ENCODE measurements at places on chromosomes 3 and 15. TPM values are rescaled to one million over a fixed set of nuclear protein-coding genes. Genes with fewer than 3 reads are reported as not detected.

DNA sequence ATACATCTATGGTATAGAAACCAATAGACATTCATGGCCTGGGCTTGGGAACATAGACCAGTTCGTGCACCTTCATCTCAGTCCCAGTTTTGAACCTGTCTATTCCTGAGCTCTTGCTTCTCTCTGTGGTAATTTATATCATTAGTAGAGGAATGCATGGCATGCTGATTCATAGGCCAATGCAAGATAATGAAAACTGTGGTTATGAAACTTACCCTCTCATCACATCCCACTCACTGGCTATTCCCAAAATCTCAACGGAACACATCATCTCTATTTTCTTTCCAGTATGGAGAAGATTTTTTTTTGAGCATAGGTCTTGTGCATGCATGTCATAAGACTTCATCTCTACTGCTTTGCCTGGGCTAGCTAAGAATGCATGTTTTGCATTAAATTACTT is 18.7 kb upstream of the P2RY12 start:
- H3K27ac ChIP-seq = no peak overlapping the region
- H3K36me3 ChIP-seq = no peaks in the 10 kb centered on the region
- no peaks in the 10 kb centered on the region for H3K27me3 ChIP-seq
- no peak for DNase-seq
- no peaks in the 10 kb centered on the region for H3K4me1 ChIP-seq

DNA sequence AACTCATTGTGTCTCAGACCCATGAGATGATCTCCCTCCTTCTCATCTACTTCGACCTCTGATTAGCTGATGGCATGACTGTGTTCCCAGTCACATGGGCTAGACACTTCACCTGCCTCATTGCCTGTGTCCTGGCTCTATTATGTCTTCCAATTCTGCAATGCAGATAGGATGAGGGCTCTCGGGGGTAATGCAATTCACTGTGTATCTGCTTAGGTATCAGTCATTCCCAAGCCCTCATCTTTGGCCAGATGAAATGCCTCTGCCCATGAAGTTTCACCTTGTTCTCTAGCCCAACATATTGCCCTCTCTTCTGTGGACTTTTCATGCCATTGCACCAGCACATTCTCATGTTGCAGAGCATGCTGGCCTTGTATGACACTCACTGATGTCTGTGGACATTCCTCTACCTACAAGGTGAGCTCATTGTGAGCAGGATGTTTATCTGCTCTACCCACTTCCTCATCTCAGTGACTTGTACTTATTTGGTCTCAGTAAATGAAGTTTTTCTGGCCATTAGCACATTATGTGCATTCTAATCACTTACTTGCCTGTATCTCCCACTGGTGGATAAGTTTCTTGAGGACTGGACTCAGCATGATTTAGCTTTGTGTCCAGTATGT is 32.3 kb downstream of the MOBP start:
- H3K27ac ChIP-seq = no peak overlapping the region
- H3K4me3 ChIP-seq = no peak overlapping the region
- H3K4me1 ChIP-seq = peaks cover 2% of the 10 kb centered on the region

DNA sequence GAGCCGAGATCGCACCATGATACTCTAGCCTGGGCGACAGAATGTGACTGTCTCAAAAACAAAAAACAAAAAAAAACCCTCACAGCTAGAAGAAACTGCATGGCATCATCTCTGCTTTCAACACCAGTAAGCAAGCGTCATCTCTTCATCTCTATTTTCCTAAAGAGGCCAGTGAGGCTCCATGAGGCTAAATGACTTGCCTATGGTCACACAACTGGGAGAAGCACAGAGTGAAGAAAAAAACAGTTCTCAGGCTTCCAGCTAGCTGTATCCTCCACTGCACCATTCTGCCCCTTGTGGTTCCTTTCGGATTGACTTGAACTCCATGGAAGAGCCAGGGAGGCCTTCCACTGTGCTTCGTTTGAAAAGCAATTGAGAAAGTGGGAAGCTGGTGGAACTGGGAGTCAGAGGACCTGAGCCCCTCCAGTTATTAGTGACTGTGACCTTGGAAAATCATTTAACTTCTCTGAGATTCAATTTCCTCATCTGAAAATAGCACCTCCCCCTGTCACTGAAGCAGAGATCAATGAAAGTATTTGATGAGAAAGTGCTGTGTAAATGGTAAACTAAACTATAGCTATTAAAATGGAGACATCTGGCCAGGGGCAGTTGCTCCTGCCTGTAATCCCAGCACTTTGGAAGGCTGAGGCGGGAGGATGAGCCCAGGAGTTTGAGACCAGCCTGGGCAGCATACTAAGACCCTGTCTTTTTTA is 32.1 kb upstream of the DENND4A start:
- DNase-seq = no peak
- H3K4me3 ChIP-seq = no peak overlapping the region
- no peaks in the 10 kb centered on the region for H3K4me1 ChIP-seq
- no peaks in the 10 kb centered on the region for H3K36me3 ChIP-seq
- no peaks in the 10 kb centered on the region for H3K27me3 ChIP-seq

GRCh38 chr3:158531334-158531733 is 39.7 kb upstream of the MLF1 start:
- no peak for DNase-seq
- no peak overlapping the region for H3K4me3 ChIP-seq
- no peaks in the 10 kb centered on the region for H3K36me3 ChIP-seq
- no peak overlapping the region for H3K27ac ChIP-seq
- no peaks in the 10 kb centered on the region for H3K27me3 ChIP-seq

DNA sequence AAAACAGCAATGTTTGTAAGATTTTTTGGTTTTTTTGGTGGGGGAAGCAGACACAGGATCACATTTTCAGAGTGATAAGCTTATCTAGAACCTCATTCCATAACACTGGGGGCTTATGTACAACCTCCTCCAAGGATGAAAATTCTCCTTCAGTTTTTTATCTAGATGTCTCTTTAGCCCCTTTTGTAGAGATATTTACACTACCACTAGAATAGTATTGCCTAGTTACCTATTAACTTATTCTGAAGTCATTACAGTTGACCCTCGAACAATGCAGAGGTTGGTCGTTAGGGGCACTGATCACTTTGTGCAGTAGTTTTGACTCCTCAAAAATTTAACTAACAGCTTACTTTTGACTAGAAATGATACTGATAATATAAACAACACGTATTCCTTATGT is 32.8 kb downstream of the IFT57 start:
- no peak overlapping the region for H3K27ac ChIP-seq
- H3K27me3 ChIP-seq = no peaks in the 10 kb centered on the region
- DNase-seq = no peak
- no peaks in the 10 kb centered on the region for H3K36me3 ChIP-seq
- H3K4me1 ChIP-seq = no peaks in the 10 kb centered on the region
- H3K4me3 ChIP-seq = no peak overlapping the region

- H3K36me3 ChIP-seq = no peaks in the 10 kb centered on the region
- H3K4me3 ChIP-seq = no peak overlapping the region
- H3K4me1 ChIP-seq = no peaks in the 10 kb centered on the region
- H3K27me3 ChIP-seq = no peaks in the 10 kb centered on the region
Observed at GRCh38 chr3:147958754-147959153, 549.6 kb downstream of the ZIC1 start.

DNA sequence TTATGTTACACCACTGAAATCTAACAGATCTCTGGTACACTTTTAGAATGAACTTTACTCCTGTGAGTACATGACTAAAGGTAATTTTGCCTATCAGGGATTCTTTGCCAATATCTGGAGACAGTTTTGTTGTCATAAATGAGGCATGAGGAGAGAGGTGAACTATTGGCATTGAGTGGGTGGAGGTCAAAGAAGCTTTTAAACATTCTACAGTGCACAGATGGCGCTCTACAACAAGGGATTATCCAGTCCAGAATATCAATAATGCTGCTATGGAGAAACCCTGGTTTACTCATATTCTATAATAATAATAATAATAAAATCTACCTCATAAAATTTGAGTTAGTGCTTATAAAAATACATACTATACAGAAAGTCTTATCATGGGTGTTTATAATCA is 702.3 kb downstream of the SI start:
- H3K27me3 ChIP-seq = no peaks in the 10 kb centered on the region
- no peak overlapping the region for H3K27ac ChIP-seq
- no peak for DNase-seq
- H3K36me3 ChIP-seq = no peaks in the 10 kb centered on the region
- no peaks in the 10 kb centered on the region for H3K4me1 ChIP-seq

GRCh38 chr3:99767291-99767690 is 50.4 kb upstream of the CMSS1 start:
- H3K27ac ChIP-seq = no peak overlapping the region
- peaks cover 2% of the 10 kb centered on the region for H3K36me3 ChIP-seq
- no peak overlapping the region for H3K4me3 ChIP-seq
- no peaks in the 10 kb centered on the region for H3K27me3 ChIP-seq
- no peaks in the 10 kb centered on the region for H3K4me1 ChIP-seq

GRCh38 chr3:166526881-166527280 is 689.7 kb upstream of the BCHE start:
- no peak overlapping the region for H3K4me3 ChIP-seq
- no peak for DNase-seq

Gene SLC12A1
- 0.81 TPM for total RNA-seq

DNA sequence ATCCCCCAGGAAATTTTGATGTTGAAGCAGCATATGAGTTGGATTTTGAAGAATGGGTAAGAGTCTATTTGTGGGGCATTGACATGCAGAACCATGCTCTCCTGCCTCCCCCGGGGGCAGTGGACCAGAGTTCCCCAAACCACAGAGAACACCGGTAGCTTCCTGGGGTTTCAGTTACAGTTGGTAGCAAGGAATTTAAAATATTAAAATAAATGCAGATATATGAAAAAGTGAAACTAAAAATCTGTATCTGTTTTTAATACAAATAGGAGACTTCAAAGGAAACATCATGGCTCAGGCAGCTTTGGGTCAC is 37.4 kb downstream of the SLC9A9 start:
- no peak overlapping the region for H3K4me3 ChIP-seq
- H3K27ac ChIP-seq = no peak overlapping the region
- H3K36me3 ChIP-seq = no peaks in the 10 kb centered on the region
- no peak for DNase-seq
- H3K27me3 ChIP-seq = no peaks in the 10 kb centered on the region
- H3K4me1 ChIP-seq = no peaks in the 10 kb centered on the region

Gene LSMEM2
- 0.51 TPM for total RNA-seq

DNA sequence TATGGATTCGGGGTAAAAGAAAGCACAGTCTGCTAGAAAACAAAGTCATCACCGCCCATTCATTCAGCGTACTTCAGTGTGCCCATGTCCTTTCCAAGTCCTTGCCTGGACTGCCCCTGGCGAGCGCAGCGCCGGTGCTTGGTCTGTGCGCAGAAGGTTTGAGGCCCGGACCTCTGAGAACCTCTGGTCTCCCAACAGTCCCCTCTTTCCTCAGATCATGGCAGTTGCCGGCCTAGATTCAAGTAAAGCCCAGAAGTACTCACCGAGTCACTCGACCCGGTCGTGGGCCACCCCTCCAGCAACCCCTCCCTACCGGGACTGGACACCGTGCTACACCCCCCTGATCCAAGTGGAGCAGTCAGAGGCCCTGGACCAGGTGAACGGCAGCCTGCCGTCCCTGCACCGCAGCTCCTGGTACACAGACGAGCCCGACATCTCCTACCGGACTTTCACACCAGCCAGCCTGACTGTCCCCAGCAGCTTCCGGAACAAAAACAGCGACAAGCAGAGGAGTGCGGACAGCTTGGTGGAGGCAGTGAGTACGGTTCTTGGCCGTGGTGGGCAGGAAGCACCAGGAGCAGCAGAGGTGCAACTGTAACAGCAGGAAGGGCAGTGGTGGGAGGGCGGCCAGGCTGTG is 36.3 kb downstream of the CHDH start:
- no peaks in the 10 kb centered on the region for H3K27me3 ChIP-seq
- no peak overlapping the region for H3K27ac ChIP-seq
- no peaks in the 10 kb centered on the region for H3K36me3 ChIP-seq
- H3K4me3 ChIP-seq = no peak overlapping the region

Gene CELF6
- total RNA-seq = 1.0 TPM

DNA sequence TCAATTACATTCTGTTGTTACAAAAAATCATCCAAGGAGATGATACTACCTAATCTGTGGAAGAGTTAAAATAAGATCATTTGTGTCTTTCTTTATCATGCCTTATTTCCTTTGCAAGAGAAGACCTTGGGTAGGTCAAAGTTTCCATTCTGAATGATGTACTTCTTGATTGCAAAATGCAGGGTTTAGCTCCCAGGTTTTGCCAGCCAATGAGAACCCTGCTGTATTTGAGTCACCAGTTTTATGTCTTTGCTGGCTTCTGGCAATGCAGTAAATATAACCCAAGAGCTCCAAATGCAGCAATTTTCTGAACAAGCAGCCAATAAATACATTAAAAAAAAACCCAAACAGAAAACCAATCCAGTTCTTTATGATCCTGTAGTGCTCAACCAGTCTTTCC is 204.9 kb downstream of the CADPS start:
- H3K27ac ChIP-seq = no peak overlapping the region
- H3K36me3 ChIP-seq = no peaks in the 10 kb centered on the region
- no peaks in the 10 kb centered on the region for H3K27me3 ChIP-seq

- no peaks in the 10 kb centered on the region for H3K36me3 ChIP-seq
- H3K27ac ChIP-seq = no peak overlapping the region
- no peak overlapping the region for H3K4me3 ChIP-seq
- no peaks in the 10 kb centered on the region for H3K27me3 ChIP-seq
- DNase-seq = no peak
- H3K4me1 ChIP-seq = no peaks in the 10 kb centered on the region
Observed at GRCh38 chr3:102348904-102349303, 85.9 kb upstream of the ZPLD1 start.

Gene ARHGAP31
- 65.0 TPM for total RNA-seq

Gene MORC1
- total RNA-seq = not detected

Gene PTPRG
- 85.0 TPM for total RNA-seq

DNA sequence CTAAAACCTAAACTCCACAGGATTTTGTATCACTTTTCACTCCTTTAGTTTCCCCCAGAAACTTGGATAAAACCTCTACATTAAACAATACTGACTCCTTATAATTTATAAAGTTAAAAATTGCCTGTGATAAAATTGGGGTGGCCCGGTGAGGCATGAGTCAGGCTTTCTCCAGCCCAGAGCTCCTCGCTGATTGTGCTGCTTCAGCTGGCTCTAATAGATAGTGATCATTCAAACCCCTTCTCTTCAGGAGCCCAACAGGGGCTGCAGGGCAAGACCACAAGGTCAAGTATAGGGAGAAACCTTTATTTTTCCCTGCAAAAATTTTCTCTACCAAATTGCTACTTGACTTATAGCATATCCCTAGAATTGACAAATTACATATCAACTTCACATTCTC is 308.2 kb downstream of the PLCL2 start:
- H3K27ac ChIP-seq = no peak overlapping the region
- DNase-seq = no peak

Gene FGF7
- total RNA-seq = 120 TPM

DNA sequence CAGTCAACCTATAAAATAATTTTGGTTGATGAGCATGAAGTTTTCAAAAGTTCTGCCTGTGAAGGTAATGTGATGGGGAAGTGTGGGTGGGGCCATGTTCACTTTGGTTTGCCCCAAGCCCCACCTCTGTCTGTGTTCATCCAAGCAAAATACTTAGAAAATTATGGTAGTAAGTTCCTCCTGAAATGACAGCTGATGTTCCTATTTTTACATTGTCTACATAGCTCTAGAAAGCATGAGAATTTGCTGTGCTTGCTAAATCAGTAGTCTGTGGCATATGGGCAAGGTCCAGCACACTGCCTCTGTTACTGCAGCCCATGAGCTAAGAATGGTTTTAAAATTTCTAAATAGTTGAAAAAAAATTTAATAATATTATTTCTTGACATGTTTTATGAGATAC is 21.9 kb upstream of the CP start:
- no peak overlapping the region for H3K27ac ChIP-seq
- H3K27me3 ChIP-seq = no peaks in the 10 kb centered on the region
- no peak overlapping the region for H3K4me3 ChIP-seq
- no peaks in the 10 kb centered on the region for H3K36me3 ChIP-seq
- peaks cover 5% of the 10 kb centered on the region for H3K4me1 ChIP-seq
- no peak for DNase-seq

GRCh38 chr3:166005126-166005525 is 167.9 kb upstream of the BCHE start:
- H3K36me3 ChIP-seq = no peaks in the 10 kb centered on the region
- no peak overlapping the region for H3K27ac ChIP-seq
- no peaks in the 10 kb centered on the region for H3K27me3 ChIP-seq
- DNase-seq = no peak

Gene ITIH1
- not detected for total RNA-seq

Data from aorta (tissue), 5 donors.